Vagina (tissue), 2 donors: ENCODE measurements at places on chromosomes 12 and 14.

- DNase-seq: no peak
Measured at GRCh38 chr14:57883061-57883460, 17.2 kb upstream of the SLC35F4 start.

DNA sequence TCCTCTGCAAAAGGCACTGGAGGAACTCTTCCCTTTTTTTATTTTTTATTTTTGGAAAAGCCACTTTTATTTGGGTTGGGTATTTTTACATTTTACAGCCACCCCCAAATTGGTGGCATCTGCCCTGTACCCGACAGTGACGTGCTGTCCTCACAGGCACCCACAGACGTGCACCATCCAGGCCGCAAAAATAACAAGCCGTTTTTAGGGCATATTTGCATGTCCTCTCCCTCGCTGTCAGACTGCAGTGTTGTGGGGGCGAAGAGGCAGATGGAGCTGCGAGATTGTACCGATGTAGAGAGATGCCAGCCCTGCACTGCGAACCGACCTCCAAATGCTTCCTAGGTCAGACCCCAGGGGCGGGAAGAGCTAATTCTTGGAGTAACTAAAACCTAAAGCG is 12.2 kb downstream of the JDP2 start:
- DNase-seq: no peak

DNA sequence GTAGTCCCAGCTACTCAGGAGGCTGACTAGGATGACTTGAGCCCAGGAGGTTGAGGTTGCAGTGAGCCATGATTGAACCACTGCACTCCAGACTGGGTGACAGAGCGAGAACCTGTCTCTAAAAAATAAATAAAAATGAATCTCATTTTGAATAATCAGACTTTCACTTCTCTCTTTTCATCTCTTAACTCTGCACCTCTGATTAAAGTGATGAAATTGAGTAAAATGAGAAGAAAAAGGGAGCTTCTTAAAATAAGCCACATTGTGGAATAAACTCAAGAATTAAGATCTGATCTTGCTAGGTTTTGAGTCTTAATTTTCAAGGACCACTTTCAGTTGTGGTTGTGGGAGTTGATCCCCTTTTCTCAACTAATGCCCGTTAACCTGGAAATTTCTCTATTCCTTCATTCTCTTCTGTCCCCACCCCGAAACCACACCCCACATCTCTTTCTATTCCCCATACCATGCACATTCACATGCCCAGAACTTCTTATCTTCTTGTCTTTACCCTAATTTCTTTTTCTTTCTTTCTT is 70.9 kb upstream of the ETV6 start:
- no peak for DNase-seq

DNA sequence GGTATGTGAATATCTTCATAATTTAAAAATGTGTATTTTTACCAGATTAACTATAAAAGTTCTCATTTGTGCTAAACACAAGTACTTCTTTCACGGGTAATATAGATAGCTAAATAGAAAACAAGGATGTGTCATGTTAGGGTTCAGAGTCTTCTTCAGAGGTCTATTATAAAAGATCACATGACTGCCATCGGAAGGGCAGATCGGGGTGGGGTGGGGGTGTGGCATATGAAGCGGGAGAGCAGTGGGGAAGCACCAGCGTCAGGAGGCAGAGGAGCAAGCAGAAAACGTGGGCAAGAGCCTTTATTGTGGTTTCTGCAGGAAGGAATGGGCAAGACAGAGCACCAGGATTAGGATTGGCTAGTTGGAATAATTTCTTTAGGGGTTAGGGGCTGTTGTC is 63.7 kb upstream of the DNM1L start:
- no peak for DNase-seq

- no peak for DNase-seq
Measured at GRCh38 chr14:51938821-51939220, 50.5 kb upstream of the RTRAF start.

- DNase-seq: no peak
Measured at GRCh38 chr12:2879853-2880252, 2.8 kb downstream of the RHNO1 start.

- DNase-seq: no peak
Measured at GRCh38 chr12:59041241-59042121, 121.2 kb upstream of the LRIG3 start.

- no peak for DNase-seq
Measured at GRCh38 chr12:27899151-27899661, 73.3 kb downstream of the PTHLH start.

DNA sequence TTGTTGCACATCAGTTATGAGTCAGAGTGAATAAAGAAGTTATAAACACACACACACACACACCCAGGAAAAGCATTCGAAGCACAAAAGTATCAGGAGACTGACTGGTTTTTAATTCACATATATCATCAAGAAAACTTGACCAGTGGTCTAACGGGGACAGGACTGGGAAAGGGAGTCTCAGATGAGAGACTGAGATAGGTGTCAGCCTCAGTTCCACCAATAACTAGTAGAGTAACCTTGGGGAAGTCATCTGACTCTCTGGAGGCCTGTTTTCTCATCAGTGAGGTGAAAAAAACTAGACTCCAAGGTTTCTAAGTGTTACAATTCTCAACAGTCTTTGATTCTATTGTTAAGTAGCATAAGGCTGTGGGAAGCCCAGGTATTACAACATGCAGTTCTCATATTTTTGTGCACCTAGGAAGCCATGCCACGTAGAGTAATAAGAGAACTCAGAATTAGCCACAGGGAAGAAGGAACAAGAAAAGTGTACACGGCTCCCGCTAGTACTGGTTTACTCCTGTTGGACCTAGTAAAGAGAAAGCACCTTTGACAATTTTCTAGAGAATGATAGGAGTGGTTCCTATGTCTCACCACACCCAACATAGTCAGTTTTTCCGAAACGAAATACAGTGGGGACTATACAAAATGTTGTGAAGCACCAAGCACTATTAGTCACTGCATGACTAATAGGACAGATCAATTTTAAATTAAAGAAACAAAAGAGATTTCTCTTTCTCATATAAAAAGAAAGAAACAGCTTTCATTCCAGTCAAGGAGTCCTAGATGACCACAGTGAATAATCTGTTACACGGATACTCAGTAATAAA is 5.0 kb downstream of the PPTC7 start:
- DNase-seq: no peak

DNA sequence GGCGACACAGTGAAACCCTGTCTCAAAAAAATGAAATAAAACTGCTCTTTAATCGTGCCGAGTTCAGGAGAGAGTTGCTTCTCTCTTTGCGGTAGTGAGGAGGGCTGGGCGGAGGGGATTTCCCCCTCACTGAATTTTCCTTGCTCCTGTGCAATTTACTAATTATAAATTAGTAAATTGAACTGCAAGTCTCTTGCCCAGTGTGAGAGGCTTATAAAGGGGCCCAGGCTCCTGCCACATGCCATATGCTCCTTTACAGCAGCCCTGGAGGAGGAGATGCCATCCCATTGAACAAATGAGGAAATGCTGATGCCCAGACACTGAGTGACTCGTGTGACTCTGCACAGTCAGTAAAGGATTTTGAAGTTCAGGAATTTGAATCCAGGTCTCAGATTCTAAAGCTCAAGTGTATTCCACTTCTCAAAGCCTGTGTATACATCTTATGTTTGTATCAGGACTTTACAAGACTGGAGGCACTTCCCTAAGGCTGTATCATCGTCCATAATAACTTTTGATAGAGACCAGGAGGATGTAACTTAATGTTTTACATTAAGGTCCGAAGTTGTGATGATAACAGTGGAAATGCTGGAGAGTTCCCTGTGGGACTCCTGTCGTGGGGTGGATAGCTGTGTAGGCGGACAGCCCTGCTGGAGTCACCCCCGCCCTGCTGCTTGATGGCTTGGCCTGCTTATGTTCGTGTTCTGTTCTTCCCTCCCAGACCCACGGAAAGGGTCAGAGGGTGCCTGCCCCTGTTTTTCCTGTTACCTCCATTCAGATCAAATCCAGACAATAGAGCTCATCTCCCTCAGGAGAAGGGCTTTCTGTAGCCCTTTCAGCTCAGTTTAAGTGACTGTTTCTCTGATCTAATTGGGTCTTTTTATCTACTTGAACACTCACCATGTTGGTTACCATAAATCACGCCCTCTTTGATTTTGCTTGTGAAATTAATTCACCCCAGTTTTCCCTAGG is 13.9 kb downstream of the PELI2 start:
- no peak for DNase-seq

DNA sequence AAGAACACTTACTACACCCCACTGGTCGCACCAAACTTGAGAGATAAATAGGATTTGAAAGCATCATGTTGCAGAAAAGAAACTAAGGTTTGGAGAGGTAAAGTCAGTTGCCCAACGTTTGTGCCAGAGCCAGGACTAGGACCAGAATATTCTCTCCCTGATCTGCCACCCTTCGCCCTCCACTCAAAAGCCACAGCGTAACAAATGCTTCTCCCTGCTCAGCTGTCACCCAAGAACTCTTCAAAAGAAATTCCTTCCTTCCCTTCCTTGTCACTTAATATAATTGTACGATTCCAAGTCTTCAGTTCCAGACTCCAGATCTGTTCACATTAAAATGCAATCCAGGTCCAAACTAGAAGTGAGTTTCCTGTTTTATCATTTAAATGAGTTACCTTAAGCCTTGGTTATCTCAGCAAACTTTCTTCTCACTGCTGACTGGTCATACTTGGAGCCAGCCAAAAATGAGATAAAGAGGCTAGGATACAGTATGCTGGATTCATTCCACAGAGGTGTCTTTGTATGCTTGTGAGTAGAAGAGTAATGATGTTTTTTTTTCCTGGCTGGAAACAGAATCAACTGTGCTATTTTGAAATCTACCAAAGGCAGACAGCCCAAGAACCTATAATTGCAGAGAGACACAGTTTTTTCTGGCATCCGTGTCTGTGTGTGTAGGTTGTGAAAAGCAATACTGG is 12.8 kb upstream of the PPFIBP1 start:
- no peak for DNase-seq

GRCh38 chr14:102500158-102500662 is 9.4 kb downstream of the ANKRD9 start:
- no peak for DNase-seq

DNA sequence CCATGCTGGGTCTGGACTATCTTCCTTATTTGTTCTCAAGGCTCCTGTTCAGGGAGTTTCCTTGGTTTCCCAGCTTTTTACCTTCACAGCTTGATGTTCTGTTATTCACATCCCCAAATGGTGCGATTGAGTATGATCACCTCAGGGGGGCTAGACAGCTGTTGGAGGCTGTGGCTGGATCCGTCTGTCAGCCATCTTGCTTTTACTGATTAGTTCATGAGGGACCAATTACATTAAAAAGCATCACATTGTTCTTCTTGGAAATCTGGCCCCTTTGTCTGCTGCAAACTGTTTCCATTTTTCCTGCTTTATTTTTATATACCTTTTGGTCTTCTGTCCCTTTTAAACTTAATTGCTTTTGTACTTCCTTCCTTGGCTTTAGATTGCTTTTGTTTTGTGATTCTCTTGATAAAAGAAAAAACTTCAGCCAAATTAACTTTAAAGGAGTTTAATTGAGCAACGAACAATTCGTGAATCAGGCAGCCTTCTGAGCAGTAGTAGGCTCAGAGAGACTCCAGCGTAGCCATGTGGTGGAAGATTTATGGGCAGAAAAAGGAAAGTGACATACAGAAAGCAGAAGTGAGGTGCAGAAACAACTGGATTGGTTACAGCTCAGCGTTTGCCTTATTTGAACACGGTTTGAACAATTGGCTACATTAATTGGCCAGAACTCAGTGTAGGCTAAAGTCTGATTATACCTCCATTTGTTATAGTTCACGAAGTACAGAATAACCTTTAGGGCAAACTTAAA is 208.7 kb downstream of the AEBP2 start:
- no peak for DNase-seq

GRCh38 chr12:121933522-121934308 is 15.3 kb downstream of the CFAP251 start:
- DNase-seq: no peak

DNA sequence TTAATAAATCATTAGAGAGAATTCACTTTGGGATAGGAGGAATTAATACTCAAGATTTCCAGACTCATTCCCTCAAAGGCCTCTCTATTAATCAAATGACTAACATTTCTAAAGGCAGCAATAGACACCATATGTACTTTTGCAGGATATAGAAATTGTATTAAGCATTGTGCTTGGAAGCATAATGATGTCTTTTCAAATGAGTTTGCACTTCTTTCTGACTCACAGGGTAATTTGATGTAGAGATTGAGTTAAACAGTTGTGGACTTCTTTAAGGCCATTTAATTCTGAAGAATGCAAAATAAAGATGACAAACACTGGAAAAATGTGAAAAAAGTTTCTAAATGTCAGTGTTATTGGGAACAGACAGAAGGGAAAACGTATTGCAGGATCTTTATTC is 63.4 kb upstream of the CSRP2 start:
- DNase-seq: no peak

GRCh38 chr12:50442178-50442908 is 41.7 kb downstream of the LARP4 start:
- DNase-seq: no peak

DNA sequence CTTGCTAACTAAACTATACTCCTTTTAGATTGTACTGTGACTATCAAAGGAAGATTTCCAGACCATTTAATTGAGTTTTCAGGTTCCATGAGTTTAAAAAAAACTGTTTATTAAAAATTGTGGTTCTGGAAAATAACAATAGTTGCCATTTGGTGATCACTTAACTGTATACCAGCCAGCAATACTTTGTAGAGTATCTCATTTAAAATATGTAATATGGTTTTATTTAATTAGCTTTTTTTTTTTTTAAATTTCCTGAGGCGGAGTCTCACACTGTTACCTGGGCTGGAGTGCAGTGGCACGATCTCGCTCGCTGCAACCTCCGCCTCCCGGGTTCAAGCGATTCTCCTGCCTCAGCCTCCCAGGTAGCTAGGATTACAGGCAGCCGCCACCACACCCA is 7.4 kb downstream of the MARK3 start:
- DNase-seq: no peak

- no peak for DNase-seq
Measured at GRCh38 chr14:65491274-65491673, 78.7 kb downstream of the FUT8 start.

DNA sequence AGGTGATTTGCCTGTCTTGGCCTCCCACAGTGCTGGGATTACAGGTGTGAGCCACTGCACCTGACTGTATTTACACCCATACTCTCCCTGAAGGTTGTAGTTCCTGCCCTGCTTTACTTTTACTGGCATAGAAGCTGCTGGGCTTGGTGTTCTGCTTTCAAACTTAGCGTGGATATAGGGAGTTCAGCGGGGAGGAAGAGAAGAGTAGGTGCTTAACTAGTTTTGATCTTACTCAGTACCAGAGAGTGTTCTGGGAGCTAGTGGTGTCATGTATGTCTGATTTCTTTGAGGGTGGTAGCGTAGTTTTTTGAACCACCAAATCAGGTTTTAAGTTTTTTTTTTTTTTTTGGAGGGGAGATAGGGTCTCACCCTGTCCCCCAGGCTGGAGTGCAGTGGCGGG is 13.8 kb downstream of the RCOR1 start:
- no peak for DNase-seq

DNA sequence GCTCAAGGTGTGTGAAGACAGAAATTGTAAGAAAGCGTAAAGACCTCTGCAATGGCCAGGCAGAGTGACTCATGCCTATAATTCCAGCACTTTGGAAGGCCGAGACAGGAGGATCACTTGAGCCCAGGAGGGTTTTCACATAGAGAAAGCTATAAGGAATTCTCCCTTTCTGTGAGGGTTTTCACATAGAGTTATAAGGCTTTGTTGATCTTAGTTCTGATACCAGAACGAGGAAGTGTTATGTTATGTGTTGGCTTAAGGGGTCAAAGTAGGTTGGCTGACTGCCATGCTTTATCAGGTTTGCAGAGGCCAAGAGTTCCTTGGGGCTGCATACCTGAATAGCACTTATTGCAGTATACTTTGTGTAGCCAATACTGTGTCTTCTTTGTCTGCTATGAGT is 139.1 kb downstream of the ERC1 start:
- no peak for DNase-seq
